ENCODE measurements at places on chromosomes 2 and 18.

GRCh38 chr18:3007491-3007890, 5.5 kb downstream of the LPIN2 start:
- no peak for DNase-seq

GRCh38 chr2:132915812-132916549, 246.0 kb upstream of the LYPD1 start:
- no peak for DNase-seq

GRCh38 chr2:119419065-119419464, 12.6 kb upstream of the TMEM37 start:
- no peak for DNase-seq

GRCh38 chr2:100610381-100610831, 47.6 kb downstream of the PDCL3 start:
- DNase-seq: peak; percentile 37

GRCh38 chr2:104443145-104443544, 410.8 kb upstream of the POU3F3 start:
- peak; percentile 37 for DNase-seq

DNA sequence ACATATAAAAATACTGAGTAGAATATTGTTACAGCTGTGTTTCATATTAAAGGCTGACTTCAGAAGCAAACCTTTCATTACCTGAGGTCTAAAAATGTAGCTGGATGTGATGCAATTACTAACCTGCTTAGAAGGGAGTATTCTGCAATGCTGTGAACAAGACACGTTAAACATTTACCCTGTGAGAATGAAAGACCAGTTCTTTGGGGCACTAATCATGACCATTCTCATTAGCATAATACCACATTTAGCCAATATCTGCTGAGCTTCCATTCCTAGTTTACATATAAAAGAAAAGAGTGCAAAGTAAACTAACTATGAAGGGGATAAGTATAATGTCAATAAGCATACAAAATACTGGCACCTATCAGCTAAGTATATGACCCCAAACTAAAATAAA, 784.0 kb upstream of the KLHL29 start:
- no peak for DNase-seq

DNA sequence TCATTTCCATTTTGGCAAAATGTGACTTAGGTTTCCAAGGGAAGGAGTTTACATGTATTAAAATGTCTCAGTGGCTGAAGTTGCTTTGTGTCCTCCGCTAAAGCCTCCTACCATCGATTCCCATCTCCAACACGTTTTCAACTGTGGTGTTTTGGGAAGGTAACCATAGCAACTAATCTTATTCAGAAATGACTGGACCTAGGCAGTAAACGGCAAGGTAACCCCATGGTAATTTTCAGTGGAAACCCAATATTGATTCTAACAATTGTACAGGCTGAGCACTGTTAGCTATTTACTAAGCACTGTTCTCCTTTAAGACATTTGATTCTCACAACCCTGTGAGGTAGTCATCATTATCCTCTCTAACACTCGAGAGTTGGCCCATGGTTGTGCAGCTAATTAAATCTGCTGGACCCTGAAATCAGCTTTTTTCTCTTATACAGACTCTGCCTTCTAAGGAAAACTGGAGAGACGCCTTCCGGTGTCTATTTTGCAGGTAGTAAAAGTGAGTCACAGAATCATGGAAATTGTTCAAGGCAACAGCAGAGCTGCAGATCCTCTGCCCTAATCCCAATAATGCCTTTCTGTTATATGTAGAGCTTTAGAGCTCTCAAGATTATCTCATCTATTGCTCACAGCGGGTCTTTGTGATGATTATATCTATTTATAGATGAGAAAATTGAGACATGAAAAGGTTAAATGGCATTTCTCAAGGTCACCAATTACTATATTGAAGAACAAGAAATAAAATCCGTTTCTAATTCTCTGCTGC, 36.2 kb downstream of the FASTKD2 start:
- DNase-seq: no peak

GRCh38 chr18:3652380-3653262, 202.6 kb downstream of the TGIF1 start:
- peak; percentile 95 for DNase-seq

DNA sequence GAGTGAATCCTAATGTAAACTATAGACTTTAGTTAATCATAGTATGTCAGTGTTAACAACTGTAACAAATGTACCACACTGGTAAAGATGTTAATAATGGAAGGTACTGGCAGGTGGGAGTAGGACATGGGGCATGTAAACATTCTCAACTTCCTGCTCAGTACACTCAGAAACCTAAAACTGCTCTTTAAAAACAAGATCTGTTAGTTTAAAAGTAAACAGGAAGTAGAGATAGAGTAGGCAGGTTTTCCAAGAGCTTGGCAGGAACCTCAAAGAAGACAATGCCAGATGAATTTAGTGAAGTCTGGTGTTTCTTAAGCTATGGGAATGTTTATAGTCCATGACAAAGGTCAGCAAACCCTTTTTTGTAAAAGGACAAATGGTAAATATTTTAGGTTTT, 46.6 kb downstream of the CCDC138 start:
- DNase-seq: no peak

GRCh38 chr2:69790601-69790959, 38.9 kb upstream of the GMCL1 start:
- no peak for DNase-seq

- no peak for DNase-seq
These were observed 6.3 kb downstream of the RAX start for GRCh38 chr18:59266886-59267502.

GRCh38 chr2:164933671-164934189, 21.6 kb downstream of the SLC38A11 start:
- DNase-seq: no peak

- DNase-seq: no peak
These were observed 58.2 kb downstream of the HS6ST1 start for GRCh38 chr2:128260239-128261138.

Data from inflammatory macrophage treated with lipopolysaccharide for 1 hour (primary cell).